T follicular helper cell (primary cell): ENCODE measurements at places on chromosomes 1 and 21.

DNA sequence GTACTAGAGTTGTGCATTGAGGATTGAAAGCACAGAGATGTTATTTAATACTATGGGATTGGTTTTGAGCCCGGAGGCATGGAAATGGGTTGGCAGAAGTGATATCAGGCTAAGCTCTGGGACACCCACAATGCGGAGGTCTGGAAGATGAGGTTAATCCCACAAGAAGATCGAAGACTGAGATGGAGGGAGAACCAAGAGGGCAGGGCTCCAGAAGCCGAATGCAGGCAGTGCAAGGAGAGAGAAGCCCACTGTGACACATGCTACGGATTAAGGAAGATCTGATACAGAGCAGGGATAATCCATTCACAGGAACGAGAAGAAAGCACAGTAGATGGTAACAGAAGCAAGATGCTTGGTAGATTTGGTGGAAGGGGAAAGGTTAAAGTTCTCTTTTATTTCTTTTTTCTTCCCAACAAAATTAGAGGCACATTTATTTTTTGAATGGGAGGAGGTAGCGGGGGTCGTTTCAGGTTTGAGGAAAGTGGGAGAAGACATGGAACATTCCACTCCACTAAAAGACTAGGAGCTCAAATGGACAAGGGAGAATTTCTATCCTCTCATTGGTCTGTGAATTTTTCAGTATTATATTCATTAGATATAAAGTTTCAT is 113.2 kb downstream of the NCAM2 start:
- no peak for DNase-seq

GRCh38 chr1:208238710-208239472 is 5.3 kb downstream of the PLXNA2 start:
- DNase-seq = no peak

DNA sequence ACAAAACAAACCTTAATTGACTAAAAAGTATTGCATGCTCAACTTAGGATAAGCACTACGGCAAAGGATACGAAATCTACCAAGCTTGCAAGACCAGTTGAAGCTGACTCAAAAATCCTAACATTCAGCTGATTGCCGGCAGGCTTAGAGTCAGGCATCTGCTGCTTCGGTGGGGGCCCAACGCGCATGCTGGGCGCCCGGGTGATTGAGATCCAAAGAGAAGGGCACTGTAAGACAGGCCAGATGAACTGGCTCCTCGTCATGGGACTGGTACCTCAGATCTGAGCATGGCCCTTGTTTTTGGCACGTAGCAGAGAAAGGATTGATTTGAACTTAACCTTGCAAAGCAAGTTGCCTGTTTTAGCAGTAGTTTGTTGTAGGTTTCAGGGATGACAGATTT is 86.6 kb downstream of the PRDM2 start:
- DNase-seq = no peak

- DNase-seq = no peak
These were observed 3.2 kb downstream of the SH2D5 start for GRCh38 chr1:20729155-20729931.
